CD4-positive, alpha-beta T cell treated with Interleukin-15 for 4 hours (primary cell): ENCODE measurements at places on chromosomes 16 and 17.

- no peak for DNase-seq
These were observed 25.3 kb downstream of the UBE2O start for GRCh38 chr17:76427501-76428231.

GRCh38 chr17:50887705-50888245 lies 21.6 kb upstream of the TOB1 start:
- DNase-seq, result no peak

GRCh38 chr16:85019659-85020245 lies 7.8 kb upstream of the KIAA0513 start:
- DNase-seq, result no peak

DNA sequence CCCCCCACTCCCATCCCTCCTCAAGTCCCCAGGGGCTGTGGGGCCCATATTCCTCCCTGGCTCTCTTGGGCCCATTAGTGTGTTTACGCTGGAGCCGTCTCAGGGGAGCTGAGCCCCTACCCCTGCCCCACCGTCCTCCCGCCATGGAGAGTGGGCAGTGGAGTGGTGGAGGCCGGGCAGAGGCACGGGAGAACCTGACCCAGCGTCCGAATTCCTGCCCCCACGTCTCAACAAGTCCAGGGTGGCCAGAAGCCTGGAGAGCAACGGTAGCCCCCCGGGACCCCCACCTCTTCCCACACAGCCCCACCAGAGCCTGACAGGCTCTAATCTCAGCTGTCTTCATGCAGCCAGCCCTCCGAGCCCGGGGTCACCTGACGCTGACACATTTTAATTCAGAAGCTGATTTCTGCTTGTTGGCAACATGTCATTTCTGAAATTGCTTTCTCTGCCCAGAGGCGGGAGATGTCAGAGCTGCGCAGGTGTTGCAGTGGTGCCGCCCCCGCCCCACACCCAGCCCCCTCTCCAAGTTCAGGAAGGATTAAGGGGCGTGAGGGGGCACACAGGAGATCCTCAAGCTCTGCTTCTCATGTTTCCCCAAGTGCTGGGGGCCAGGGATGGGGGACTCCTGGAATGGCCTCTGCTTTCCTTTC lies 32.6 kb downstream of the WNT9B start:
- no peak for DNase-seq

GRCh38 chr17:75263055-75263454 lies 1.4 kb downstream of the MRPS7 start:
- DNase-seq, result no peak

- DNase-seq, result no peak
These were observed 1.0 kb downstream of the CX3CL1 start for GRCh38 chr16:57373117-57373947.

- DNase-seq, result peak; percentile 53
These were observed 43.9 kb downstream of the CHD9 start for GRCh38 chr16:53098526-53099317.

- peak; percentile 77 for DNase-seq
These were observed 2.4 kb upstream of the BCKDK start for GRCh38 chr16:31105677-31106213.

DNA sequence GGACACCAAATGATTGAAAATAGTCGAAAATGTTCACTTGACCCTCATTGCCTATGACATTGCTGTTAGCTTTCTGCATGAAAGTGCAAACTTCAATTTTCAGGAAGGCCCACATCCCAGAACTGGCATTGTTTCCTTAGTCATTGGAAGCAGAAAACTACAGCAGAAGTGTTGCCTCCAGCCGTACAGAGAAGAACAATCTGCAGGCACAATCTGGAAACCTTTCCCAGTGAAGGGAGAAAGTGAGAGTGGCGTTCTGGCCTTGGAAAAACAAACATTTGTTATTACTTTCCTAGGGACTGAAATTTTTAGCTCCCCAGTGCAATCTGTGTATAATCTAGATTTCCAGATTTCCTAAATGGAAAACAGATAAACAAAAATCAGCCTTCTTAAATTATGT lies 529.5 kb upstream of the RBFOX1 start:
- no peak for DNase-seq

- DNase-seq, result no peak
These were observed 85.3 kb upstream of the ATP2A3 start for GRCh38 chr17:4049546-4049945.

GRCh38 chr16:86229866-86230656 lies 280.3 kb upstream of the FOXF1 start:
- no peak for DNase-seq

GRCh38 chr16:89704281-89704680 lies 2.8 kb upstream of the SPATA2L start:
- no peak for DNase-seq

DNA sequence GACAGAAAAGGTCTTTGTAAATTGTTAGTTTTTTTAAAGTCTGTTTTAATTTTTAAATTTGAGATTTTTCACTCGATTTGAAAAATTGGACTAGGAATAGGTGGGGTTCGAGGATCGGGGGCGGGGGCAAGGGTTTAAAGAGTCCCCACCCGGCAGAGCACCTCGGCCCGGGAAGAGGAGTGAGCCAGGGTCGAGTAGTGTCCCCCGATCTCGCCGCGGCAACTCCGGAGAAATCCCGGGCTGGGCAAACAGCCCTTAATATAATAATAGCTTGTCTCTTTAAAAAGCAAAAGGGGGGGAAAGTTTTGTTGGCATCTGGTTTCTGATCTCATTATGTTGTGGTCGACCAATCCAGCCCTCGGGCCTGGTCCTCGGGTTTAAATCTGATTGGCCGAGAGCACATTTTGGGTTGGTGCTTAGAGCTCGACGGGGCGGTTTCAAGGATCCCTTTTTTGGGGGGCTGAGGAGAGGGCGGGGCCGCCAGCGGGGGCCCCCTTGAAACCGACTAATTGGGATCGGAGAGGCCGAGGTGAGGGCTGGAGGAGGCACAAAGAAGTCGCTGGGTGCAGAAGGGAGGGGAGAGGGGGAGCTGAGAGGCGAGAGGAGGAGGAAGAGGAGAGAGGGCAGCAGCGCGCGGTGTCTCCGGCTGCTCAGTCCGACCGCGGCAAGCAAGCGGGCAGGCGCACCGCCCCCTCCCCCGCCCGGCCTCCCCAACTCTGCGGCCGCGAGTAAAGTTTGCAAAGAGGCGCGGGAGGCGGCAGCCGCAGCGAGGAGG lies at the start of gene FZD2:
Gene FZD2, plus strand, starts transcription at position 653 of the 775 bp plus-strand sequence. CDS start 205 bp downstream, outside the sequence.
- peak; percentile 72 for DNase-seq

DNA sequence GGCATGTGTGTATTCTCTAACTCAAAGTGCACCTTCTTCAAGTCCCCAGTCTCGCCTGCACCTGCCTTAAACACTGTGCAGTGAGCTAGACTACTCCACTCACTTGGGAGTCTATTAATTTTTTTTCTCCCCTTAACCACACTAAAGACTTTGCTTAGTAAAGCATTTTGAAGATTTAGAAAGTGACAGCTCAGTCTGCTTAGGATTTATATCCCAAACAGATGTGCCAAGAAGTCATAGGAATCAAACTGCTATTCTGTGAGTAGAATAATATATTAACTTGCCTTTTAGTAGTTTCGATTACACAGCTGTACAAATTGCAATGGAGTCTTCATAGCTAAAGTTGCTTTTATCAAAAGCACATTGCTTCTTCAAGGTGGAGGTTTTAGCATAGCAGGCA lies 47.2 kb upstream of the MED13 start:
- DNase-seq, result no peak

DNA sequence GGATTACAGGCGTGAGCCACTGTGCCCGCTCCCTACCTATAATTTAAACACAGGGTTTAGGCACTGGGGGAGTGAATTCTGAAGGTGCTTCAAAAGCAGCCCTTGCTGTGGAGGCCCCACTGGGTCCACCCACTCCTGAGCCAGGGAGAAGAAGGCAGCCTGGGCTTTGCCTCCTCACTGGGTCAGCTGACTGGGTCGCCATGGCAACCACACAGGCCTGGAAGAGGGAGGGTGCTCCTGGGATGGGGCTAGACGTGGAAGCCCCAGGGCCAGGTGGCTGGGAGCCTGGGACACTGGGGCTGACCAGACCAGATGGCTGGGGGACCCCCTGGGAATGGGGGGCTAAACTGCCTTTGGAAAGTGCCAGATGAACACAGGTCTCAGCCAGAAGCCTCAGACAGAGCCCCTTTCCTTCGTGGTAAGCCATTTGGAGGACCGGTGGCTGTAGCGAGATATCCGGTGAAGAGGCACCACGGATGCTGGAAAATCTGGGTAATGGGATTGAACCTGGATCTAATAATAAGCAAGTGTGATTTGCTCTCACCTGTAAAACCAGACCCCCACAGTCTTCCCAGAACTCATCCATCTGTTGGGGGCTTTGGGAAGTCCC lies 32.9 kb downstream of the TRARG1 start:
- DNase-seq, result no peak

DNA sequence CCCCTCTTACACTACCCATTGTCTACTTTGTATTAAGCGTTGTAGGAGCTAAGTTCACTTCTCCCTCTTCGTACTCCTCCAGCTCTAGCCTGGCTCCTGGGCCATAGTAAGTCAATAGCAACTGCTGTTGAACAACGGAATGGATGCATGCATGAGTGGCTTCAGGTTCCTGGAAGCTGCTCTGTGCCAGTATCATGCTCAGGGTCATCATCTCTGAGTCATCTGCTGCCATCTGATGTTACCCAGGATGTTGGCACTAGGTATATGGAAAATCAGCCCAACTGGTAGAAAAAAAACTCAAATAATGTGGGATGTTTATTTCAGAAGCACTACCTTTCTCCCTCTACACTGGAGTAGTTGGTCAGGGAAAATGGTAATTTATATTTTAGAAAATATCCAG lies 536.8 kb downstream of the NPIPA7 start:
- DNase-seq, result no peak

DNA sequence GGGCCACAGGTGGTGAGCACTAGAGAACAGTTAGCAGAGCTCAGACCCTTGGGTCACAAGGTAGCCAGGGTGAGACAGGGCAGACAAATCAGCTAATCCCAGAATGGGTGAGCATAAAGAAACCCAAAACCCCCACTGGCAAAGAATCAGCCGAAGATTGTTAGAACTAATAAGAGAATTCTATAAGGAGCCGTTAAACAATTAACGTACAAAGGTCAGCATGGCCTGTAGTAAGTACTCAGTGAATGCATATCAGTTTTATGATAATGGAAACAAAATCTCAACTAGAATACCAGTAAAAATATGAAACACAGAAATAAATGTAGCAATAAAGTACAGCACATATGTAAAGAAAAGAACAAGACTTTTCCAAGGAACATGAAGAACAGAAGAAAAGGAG lies 168.6 kb downstream of the NTN1 start:
- no peak for DNase-seq

GRCh38 chr16:29012913-29013553 lies 28.2 kb downstream of the LAT start:
- DNase-seq, result peak; percentile 61

DNA sequence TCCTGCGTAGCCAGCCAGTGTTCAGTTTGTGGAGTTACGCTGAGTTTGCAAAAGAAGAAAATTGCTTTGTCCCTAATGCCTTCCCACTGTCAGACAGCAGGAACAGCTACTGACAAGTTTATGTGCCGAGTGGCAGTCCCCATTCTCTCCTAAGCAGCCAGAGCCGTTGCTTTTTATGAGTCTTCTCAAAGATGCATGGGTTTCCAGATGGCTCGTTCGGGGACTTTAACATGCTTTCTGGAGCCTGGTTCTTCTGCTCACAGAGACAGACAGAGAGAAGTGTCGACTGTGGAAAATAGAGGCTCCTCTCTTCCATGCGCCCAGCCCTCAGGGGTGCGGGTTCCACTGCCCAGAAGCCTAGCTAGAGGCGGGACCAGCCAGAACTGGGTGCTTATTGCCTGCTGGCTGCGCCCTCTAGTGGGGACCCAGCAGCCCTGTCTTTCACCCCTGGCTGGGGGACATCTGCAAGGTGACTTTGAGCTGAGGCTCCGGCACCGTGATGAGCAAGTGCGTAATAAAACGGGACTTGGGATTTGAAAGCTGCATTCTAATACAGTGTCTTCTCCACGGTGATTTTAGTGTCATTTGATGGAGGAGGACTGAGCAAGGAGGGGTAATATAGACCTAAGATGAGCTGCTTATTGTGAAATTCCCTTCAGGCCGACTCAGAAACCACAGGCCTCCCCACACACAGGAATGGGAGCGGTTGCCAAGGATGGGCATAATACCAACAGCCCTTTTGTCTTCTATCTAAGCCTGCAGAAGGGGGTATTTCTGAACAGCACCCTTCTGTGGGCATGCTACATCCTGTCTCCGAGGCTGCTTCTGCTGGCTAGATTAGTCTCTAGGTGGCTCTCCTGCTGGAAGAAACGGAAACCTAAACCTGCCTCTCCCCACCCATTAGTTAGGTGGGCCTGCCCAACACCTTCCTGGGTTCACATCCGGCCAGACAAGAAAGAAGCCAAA lies 73.1 kb downstream of the CCDC182 start:
- DNase-seq, result peak; percentile 73

DNA sequence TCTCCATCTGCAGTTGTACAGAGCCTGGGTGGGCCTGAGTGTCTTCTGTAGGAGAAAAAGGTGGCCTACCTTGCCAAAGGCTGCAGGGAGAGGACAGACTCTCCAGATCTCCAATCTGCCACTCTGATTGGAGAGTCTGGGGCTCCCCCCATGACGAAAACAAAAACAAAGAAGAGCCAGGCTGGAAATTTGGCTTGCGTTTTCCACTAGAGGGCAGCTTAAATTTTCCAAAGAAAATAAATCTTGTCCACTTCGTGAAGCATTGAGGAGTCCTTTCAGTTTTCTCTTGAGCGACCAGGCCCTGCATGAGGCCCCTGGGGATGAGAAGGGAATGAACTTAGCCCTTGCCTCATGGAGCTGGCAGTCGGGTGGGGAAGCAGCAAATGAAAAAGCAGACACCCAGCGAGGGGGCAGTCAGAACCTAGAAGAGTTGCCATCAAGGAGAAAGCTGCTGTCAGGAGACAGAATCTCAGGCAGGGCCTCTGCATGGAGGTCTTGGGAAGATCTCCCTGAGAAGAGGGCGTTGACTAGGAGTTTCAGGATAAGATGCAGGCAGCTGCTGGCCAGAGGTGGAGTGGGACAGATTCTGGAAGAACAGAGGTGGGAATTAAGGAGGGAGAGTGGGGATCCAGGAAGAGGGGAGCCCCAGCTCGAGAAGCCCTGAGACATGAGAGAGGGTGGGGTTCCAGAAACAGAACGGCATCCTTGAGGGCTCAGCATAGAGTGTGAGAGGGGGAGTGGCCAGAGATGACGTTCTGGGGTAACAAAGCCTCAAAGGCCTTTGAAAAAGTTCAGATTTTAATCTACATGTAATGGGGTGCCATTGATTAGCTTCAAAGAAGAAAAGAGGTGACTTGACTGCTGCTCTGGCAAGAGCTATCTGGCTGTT lies 8.4 kb upstream of the SHCBP1 start:
- no peak for DNase-seq

- no peak for DNase-seq
These were observed at the start of gene NPB for GRCh38 chr17:81902023-81902652. TSS of gene NPB (plus strand) at chr17:81902238. CDS start at chr17:81902278, 40 bp downstream.

DNA sequence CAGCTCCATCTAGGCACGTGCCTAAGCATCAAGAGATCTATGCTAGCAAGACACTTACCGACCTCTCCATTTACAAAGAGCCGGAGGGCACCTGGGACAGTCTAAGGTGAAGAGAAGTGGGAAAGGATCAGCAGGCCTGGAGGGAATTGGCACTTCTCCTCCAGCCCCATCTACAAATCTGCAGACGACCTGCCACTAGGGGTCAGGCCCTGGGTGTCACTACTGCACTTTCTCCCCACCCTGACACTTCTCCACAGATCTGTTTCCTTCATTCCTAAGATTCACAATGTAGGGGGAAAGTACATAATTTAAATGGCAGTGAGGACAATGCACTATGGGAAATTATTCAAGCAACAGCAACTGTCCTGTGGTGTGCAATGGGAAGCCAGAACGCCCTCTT lies 8.1 kb downstream of the MKS1 start:
- DNase-seq, result no peak
